Fibroblast of skin of right biceps (primary cell): ENCODE measurements at places on chromosomes 6 and 20.

GRCh38 chr6:35258858-35259193 is 709 bp upstream of the ZNF76 start:
- DNase-seq = peak; percentile 54

DNA sequence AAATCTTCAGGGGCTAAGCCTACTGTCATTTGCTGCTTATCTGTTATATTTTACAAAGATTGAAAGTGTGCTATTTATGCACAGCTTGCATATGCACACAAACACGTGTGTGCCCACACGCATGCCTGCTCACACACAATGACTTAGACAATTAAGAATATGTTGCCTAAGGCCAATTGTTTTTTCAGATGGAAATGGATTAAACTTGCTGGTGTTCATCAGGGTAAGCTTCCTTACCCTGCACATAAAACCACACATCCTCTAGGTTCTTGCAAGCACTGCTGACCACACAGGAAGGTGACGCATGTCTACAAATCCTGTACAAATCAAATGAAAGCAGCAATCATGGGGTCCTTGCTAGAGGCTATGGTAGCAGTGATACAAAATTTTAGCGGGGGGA is 58.4 kb downstream of the GJA10 start:
- DNase-seq = peak; percentile 89

GRCh38 chr6:85580878-85581267 is 12.8 kb downstream of the SNX14 start:
- peak; percentile 48 for DNase-seq

GRCh38 chr6:36721369-36722140 is 23.9 kb downstream of the RAB44 start:
- DNase-seq = no peak
